GOT3 (cell line): ENCODE measurements at places on chromosomes 12 and 14.

- DNase-seq = no peak
Measured at GRCh38 chr12:112023759-112024396, 10.7 kb downstream of the ERP29 start.

- no peak for DNase-seq
Measured at GRCh38 chr12:100959481-100959880, 164.9 kb downstream of the ANO4 start.

DNA sequence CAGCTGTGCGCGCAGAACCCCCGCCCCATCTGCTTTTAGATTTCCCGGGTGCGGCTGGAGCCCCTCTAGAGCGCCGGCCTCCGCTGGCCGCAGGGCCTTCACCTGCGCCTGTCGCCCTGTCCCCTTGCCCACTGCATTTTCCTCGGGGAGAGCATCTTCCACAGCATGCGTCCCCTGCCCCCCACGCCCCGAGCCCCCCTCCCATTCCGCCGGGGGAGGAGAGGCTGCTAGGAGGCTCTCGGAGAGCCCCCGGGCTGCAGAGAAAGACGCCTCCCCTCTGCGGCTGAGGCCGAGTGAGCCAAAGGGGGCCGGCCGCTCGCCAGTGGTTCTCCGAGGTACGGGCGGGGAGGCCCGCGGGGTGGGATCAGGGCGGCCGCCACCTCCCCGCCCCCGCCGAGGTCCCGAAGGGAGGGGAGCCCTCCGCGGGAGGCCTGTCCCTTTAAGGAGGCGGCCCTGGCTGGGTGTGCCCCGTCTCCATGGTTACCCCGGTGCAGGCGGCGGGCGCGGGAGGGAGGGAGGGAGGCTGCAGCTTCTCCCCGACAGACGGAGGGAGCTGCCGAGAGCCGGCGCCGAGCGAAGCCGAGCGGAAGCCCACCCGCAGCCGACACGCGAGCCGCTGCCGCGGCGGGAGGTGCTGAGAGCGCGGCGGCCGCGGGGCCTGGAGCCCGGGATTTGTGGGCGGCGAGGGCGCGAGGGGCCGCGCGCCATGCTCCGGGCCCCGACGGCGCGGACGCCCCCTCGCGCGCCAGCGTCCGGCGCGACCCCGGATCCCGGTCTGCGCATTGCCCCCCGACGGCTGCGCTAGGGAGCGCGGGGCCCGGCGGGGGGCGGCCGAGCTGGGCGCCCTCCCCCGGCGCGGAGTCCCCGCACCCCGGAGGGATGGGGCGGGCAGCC, at the start of gene KCNH3:
TSS of gene KCNH3 (plus strand) at position 521 of the 894 bp plus-strand sequence. CDS start 387 bp downstream, outside the sequence.
- no peak for DNase-seq

GRCh38 chr12:11885261-11886038, 185.3 kb upstream of the BCL2L14 start:
- DNase-seq = no peak

DNA sequence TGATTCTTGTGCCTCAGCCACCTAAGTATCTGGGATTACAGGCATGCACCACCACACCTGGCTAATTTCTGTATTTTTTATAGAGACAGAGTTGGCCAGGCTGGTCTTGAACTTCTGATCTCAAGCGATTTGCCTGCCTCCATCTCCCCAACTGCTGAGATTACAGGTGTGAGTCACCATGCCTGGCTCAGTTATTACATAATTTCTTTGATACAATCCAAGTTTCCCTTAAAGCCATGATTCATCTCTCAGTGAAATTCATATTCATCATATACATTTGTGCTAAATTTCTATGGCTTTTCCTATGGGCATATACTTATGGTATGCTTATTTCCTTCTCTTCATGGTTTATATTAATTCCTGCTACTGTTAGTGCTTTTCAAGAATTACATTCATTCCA, 29.1 kb upstream of the PZP start:
- no peak for DNase-seq

- DNase-seq = no peak
Measured at GRCh38 chr14:33676135-33676566, 274.7 kb downstream of the EGLN3 start.

DNA sequence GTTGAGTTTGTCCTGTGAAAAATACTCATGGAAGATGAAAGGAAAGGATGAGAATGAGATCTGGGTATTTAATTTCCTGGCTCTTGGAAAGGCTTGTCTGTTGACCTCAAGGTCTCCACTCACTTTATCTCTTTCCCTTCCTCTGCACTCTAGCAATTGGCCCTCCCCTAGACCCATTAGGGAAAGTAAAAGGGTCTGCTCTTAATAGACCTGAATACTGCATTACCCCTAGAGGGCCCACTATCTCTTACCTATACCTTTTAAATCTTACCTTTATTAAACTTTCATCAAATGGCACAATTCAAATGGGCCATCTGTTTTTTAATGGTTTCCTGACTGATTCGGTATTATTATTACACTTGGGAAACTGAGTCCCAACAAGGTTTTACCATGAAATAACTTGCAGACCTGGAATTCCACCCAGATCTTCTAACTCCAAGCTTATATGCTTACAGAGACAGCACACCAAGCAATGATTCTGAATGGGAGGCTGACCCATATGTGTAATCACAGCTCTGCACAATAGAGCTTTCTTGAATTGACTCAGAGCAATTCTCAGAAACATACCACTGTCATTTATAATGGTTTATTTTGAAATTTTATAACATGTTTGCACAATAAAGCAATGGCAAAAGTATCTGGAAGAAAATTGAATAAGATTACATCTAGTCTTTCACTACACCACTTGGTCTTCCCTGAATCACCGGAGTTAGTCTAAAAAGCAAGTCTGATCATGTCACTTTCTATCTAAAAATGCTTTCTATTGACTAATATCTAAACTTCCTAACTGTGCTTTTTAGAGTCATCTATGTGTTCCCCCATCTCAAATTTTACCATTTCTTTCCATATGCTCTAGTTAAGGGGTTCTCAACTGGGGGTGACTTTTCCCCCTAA, 618.5 kb downstream of the NRXN3 start:
- DNase-seq = no peak

GRCh38 chr14:90275458-90275814, 19.1 kb downstream of the PSMC1 start:
- no peak for DNase-seq

DNA sequence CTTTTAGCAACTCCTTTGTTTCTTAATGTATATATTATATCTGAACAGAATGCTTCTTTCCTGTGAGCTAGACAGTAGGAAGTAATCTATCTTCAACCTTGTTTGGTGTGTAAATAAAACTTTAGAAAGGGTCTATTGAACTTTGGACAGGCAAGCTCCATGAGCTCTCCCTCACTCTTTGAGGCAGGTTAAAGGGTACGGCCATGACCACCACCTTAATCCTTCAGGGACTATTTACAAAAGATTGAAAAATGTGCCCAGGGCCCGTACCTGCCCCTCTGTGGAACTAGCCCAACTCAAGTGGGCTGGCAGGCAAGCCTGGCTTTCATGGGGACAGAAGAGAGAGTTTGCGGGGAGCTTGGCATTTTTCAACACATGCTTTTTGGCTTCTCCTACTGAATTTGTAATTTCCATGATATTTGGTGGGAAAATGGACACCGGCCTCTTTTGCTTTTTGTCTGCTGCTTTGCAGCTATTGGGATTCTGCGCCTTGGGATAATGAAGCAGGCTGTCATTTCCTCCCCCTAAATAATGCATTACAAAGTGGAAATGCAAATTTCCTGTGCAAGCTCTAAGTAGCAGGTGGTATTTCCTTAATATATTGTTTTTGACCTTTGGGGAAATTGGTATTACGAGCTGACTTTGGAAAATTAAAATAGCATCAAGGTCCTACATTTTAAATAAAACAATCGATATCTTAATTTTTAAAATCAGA, 106.0 kb downstream of the HMGA2 start:
- DNase-seq = no peak

GRCh38 chr14:52313462-52313861, 650 bp upstream of the PTGER2 start:
- DNase-seq = no peak

GRCh38 chr12:45622210-45622937, 107.1 kb upstream of the ARID2 start:
- DNase-seq = no peak

DNA sequence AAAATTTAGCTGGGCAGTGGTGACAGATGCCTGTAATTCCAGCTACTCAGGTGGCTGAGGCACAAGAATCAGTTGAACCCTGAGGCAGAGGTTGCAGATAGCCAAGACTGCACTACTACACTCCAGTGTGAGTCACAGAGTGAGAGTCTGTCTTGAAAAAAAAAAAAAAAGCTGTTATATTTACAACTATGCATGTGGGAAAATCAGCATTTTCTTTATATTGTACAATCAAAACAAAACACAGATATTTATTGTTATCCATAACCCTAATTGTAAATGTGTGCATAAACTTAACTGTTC, 12.5 kb downstream of the C1R start:
- DNase-seq = no peak

DNA sequence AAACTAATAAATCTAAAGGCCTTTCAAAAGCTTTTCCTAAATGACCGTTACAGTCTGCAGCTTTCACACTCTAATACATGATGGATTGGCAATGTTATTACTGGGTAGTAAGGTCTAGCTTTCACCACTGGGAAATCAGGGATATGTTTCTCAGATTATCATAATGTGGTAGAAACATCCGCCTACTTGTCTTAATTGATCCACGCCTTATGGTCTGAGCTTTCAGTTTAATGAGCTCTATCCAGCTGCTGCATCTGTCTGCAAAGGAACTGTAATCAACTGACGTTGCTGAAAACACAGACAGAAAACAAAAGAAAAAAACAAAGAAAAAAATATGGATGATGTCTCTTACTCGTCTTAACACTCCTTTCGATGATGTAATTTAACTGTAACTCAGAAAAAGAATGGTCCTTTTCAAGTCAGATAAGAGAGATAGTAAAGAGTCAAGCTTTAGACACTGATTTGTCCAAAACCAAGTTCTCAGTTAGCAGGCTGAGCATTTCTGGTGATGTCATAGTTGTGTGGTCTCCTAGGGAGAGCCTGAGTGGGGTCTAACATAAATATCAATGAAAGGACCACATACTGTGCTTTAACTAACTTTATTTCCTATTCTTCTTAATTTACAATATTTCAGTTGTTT, 85.9 kb downstream of the C2CD5 start:
- DNase-seq = no peak

- DNase-seq = no peak
Measured at GRCh38 chr12:133203344-133204263, 22.3 kb downstream of the ZNF268 start.

DNA sequence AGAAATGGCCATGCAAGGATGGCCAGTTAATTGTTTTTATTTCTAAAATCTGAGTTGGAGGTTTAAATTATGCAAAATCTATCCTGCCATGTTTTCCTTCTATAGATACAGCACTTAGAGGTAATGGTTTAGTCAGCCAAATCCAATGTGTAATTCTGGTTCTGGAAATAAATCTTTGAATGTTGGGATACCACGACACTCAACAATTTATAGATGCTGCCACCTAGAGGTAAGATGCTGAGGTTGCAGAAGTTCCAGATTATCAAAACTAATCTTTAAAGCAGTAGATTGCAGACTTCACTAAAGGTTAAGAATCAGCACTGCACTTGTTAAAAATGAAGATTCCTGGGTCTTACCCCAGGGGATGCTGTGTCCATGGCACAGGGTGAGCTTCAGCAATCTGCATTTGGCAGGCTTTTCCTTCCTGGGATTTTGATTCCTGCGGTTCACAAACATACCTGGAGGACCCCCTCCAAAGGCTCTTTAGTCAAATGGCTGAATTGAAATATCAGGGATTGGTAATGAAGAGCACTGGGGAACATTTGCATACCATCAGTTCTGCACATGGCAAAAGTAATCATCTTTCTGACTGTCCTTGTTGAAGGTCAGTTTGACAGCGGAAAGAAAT, 53.4 kb upstream of the ANO4 start:
- DNase-seq = no peak

DNA sequence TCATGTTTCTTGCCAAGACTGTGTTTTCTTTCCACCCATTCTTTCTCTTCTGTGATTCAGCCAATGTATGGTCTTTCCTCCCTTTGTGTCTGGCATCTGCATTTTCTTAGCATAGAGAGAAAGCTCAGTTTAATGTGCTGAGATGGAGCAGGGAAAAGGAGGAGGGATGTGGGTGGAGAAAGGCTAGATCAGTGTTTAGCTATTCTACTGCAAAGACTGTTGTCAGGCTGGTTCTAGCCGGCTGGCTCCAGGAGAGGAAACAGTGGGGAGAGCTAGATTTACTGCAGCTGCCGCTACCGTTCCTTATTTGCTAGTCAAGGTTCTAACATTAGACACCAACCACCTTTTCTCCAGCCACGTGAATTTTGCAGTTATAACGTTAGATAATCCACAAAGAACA, 5.2 kb upstream of the RIMKLB start:
- DNase-seq = no peak

GRCh38 chr12:20089077-20089476, 279.3 kb upstream of the PDE3A start:
- no peak for DNase-seq

GRCh38 chr12:94566345-94566744, 84.0 kb downstream of the TMCC3 start:
- DNase-seq = no peak

DNA sequence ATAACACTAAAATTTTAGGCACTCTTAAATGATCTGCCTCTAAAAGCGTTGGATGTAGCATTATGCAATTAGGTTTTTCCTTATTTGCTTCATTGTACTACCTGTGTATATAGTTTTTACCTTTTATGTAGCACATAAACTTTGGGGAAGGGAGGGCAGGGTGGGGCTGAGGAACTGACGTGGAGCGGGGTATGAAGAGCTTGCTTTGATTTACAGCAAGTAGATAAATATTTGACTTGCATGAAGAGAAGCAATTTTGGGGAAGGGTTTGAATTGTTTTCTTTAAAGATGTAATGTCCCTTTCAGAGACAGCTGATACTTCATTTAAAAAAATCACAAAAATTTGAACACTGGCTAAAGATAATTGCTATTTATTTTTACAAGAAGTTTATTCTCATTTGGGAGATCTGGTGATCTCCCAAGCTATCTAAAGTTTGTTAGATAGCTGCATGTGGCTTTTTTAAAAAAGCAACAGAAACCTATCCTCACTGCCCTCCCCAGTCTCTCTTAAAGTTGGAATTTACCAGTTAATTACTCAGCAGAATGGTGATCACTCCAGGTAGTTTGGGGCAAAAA, 4.1 kb downstream of the CDKN1B start:
- DNase-seq = no peak

DNA sequence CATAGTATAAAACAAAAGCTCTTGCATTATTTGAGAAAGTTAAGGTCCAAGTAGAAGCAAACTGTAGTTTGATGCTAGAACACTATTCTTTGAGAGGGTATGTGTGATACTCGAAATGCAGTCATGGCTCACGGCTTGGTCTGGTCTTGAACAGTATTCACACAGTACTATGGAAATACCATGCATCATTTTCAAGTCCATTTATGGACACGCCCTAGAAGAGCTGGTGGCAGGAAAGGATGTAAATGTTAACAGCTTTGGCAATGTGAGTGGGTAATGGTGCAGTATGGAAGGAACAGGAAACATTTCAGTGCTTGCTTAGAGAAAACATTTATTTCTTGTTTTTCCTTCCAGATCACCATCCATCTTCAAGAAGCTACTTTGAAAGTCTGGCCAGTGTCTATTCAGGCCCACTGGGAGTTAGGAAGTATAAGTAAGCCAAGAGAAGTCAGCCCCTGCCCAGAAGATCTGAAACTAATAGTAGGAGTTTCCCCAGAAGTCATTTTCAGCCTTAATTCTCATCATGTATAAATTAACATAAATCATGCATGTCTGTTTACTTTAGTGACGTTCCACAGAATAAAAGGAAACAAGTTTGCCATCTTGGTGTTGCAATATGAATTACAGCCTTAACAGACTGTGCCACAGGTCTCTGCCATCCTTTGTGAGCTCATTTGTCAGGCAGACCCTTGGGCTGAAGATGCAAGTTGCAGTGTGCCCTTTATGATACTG, 5.7 kb upstream of the AKAP5 start:
- DNase-seq = no peak
